ENCODE measurements at places on chromosomes 3 and 15.

GRCh38 chr3:131712662-131713061 lies 209.9 kb upstream of the MRPL3 start:
- DNase-seq, result no peak

GRCh38 chr3:8436661-8437287 lies 64.8 kb upstream of the LMCD1 start:
- no peak for DNase-seq

DNA sequence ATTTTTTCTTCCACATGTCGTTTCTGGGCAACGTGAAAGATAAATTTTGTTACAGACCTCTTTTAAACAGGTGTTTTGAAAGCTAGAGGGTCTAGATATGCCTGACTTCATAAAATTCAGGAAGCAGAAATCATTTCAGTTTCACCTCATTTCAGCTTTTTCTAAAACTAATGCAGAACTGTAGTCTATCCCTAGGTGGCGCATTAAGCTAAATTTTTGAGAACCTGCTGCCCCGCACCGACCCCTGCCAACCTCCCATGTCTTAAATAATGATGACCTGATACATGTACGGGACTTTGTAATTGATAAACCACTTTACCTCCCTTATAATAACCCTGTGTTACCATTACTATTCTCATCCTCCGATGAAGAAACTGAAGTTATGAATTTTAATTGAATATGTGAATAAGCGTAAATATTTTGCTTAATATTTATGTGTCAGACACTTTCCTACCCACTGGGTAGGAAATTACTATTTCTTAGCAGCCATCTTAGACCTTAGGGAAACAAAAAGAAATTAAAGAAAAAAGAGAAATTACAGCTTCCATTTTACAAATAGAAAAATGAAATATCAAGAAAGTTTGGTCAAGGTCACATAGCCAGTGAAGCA lies 78.7 kb upstream of the GCNT3 start:
- DNase-seq, result no peak

GRCh38 chr3:127209840-127210653 lies 17.1 kb downstream of the PRR23E start:
- DNase-seq, result no peak

- no peak for DNase-seq
Measured at GRCh38 chr3:30245858-30246622, 360.4 kb upstream of the TGFBR2 start.

GRCh38 chr3:172869368-172869771 lies 118.8 kb downstream of the ECT2 start:
- no peak for DNase-seq

DNA sequence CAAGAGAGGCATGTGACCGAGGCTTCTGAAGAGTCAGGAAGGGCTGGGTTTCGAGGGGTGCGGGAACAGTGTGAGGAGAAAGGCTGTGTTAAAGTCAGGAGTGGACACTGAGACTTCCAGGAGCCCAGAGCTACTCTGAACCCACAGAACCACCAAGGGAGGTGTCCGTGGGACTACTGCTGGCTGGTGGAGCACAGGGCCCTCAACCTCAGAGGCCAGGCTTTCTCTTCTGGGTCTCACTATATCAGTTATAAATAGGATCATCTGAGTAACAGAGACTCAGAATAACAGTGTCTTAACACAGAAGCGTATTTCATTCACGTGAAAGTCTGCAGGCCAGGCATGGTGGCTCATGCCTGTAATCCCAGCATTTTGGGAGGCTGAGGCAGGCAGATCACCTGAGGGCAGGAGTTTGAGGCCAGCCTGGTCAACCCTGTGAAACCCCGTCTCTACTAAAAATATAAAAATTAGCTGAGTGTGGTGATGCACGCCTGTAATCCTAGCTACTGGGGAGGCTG lies 113.6 kb downstream of the TMEM266 start:
- no peak for DNase-seq

DNA sequence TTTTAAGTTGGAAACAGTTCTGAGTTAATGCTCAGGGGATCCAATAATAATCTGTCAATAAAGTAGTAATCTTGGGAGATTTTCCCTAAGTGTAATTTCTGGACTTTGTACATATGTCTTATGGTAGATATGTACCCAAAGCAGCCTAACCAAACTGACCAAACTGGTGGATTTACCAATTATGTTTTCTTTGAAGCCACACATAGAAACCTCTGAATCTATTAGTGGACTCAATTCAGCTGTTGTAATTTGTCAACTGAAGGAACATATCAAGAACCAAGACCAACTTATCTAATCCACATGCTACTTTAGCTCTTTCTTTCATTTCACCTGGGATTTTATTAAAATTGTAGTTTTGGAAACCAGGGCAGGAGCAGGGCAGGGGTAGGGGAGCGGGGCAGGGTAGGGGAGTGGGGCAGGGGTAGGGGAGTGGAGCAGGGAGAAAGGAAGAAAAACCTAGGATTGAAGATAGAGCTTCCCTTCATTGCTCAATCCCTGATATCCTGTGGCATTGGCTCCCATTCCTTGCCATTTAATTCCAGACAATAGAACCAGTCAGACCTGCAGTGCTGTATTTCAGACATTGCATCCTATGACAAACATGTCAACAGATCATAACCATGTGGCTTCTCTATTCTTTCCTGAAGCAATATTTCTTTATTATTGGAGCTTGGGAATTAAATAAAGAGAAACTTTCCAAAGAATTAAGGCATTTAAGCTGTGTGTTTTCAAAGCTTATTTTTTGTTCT lies 101.8 kb downstream of the NFKBIZ start:
- DNase-seq, result no peak
